ENCODE measurements at places on chromosomes 5 and 9.

- DNase-seq, result no peak
Observed at GRCh38 chr5:14581891-14582796, 552 bp downstream of the OTULINL start.

DNA sequence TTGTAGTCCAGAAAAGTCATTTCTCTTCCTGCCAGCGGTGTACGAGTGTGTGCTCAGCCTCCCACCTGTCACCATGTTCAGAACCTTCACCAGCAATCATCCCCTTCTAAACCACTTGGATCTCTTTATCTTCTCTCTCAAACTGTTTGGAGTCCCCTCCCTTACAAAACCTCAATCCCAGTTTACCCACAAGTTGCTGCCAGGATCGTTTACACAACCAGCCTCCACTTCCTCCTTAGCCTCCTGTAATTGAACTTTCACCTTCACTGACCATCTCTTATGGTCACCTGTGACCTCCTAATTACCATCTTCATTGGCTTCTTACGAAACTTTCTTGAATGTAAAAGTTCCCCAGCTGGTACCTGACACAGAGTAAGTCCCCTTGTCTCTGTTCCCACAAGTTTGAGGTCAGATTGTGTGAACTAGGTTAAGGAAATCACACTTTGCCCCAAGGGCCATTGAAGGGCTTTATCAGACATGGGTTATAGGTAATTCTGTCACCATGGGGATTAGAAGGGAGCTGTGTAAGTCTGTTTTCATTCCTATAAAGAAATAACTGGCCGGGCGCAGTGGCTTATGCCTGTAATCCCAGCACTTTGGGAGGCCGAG is 20.0 kb downstream of the RNF44 start:
- no peak for DNase-seq

- no peak for DNase-seq
Observed at GRCh38 chr9:11755951-11756350, 937.2 kb upstream of the TYRP1 start.

- no peak for DNase-seq
Observed at GRCh38 chr9:121537283-121537682, 37.6 kb upstream of the GGTA1 start.

GRCh38 chr5:158881091-158881880 is 218.4 kb downstream of the EBF1 start:
- DNase-seq, result no peak
